Lower lobe of right lung (tissue), 2 donors: ENCODE measurements at places on chromosomes 5 and 9.

DNA sequence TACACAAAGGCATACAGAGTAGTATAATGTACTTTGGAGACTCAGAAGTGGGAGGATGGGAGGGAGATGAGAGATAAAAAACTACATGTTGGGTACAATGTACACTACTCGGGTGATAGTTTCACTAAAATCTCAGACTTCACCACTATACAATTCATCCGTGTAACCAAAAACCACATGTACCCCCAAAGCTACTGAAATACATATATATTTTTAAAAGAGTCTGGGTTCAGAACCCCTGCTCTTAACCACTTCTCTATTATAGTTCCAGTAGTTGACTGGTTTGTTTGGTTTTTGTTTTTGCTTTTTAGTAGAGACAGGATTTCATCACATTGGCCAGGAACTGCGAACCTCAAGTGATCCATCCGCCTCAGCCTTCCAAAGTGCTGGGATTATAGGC, 22.6 kb downstream of the SGTB start:
- no peak for DNase-seq

GRCh38 chr5:68261569-68262065, 46.1 kb downstream of the PIK3R1 start:
- DNase-seq, result no peak

DNA sequence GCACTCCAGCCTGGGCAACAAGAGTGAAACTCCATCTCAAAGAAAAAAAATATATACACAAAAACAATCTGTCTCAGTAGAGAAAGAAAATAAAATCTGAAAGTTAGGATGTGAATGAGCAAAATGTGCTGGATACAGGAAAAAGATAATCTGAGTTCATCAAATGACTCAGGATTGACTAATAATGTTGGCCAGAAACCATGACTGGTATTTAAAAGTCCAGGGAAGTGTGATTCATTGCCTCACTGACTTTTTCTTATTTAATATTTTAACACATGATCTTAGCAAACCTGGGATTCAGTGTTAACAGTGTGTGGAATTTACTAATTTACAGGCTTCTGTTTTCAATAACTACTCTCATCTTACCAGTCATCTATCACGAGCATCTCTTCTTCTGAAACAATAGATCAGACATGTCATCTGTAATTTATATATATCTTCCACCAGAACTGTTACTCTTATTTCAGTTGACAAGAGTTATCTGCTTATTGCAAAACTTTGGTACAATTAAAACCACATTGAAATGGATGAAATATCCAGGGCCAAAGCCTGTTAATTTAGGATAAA, 256.7 kb downstream of the CDH12 start:
- DNase-seq, result no peak

GRCh38 chr5:35094948-35095347, 47.2 kb upstream of the AGXT2 start:
- no peak for DNase-seq

DNA sequence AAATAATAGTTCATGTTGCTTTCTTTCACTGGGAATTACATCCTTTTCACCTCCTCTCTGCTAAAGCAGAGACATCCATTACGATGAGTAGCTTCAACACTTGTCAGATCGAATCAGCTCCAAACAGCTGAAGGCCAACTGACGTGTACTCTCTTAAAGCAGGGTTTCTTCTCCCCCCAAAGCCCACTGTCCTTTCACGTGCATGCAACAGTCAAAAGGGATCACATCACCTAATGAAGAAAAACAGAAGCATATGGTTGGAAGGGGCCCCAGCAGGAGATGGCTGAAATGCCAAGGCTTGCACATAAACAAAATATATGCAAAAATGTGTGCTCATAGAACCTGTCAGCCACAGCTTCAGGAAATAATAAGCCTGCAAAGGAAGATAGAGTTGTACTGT, 421.6 kb downstream of the ANXA1 start:
- DNase-seq, result no peak
